ENCODE measurements at places on chromosomes 4 and X.
A peak's percentile ranks its signal among the peaks of the same experiment; 100 is the strongest.

DNA sequence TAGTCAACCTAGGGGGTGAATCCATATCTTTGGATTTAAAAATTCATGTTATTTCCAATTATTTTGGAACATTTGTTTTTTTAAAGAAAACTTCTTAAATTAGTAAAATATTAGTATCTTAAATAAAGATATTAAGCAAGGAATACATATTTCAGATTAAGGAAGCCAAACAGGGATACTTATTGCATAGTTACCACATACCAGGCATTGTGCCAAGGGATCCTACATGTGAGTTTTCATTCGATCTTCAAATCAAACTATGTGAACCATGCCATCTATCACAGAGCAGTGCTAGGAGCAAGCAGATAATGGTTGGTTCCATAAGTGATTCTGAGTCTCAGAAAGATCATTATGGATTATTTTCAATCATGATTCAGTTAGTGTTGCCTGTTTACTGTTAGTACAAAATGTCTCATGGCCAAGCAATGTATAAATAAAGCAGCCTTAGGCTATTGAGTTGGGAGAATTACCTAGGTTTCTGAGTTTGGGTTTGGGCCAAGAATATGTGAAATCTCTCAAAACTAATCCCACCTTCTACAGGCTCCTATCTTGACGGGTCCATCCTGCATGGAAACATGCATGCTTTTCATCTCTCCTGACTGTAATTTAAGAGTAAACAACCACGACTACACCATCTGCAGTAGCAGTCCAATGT is 176.7 kb downstream of the NPFFR2 start:
- no peak for DNase-seq
- H3K4me1 ChIP-seq, result no peaks in the 10 kb centered on the region
- no peaks in the 10 kb centered on the region for H3K27me3 ChIP-seq
- no peak overlapping the region for H3K27ac ChIP-seq
- H3K4me3 ChIP-seq, result no peak overlapping the region
- no peaks in the 10 kb centered on the region for H3K36me3 ChIP-seq

GRCh38 chr4:121656269-121656641 is 40.5 kb downstream of the ANXA5 start:
- DNase-seq, result peak; percentile 4
- no peak overlapping the region for H3K4me3 ChIP-seq
- no peaks in the 10 kb centered on the region for H3K36me3 ChIP-seq
- no peaks in the 10 kb centered on the region for H3K4me1 ChIP-seq
- no peaks in the 10 kb centered on the region for H3K27me3 ChIP-seq

- H3K4me3 ChIP-seq, result no peak overlapping the region
- H3K27me3 ChIP-seq, result no peaks in the 10 kb centered on the region
- DNase-seq, result no peak
Measured at GRCh38 chrX:149221230-149221629, 283.9 kb downstream of the IDS start.

DNA sequence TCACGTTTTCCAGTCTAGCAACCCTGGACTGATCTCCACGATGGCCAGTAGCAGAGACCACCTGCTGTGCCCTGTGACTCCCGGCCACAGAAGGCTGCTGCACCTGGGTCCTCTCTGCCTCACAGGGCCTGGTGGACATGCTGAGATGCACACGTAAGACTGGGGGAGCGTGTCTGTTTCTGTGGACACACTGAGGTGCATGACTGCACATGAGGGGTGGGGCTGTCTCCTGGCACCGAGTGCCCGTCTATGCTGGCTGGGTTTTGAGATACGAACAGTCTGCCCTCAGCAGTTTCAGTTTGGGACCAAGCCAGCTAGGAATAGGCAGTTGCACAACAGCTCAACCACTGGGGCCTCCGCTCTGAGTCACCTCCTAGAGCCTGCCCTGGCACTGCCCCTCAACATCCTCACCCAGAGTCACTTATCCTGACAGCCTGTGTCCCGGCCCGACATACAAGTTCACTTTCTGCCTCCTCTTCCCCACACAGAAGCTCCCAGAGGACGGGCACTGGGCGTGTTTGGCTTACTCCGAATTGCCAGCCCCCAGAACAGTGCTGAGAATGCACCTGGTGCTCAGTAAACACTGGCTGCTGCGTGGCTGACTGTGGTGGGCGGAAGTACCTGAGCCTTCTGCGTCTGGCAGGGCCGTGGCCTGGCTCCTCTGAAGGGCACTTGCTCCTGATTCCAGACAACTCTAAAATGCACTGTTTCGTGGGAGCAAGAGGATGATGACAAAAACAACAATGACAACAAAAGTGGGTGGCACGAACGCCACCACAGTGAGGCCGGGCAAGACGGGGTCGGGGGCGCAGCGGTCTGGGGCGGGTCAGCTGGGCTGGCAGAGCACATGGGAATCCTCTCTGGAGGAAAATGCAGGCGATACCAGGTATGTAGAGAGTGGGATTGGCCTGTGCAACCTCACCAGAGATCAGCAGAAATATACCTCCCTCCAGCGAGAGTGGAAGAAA is 30.9 kb downstream of the RNF212 start:
- no peaks in the 10 kb centered on the region for H3K36me3 ChIP-seq
- H3K27me3 ChIP-seq, result no peaks in the 10 kb centered on the region
- H3K4me1 ChIP-seq, result no peaks in the 10 kb centered on the region
- no peak overlapping the region for H3K27ac ChIP-seq

GRCh38 chr4:83358410-83358809 is 23.8 kb upstream of the HPSE start:
- H3K4me1 ChIP-seq, result no peaks in the 10 kb centered on the region
- H3K27ac ChIP-seq, result no peak overlapping the region
- H3K27me3 ChIP-seq, result peaks cover 1% of the 10 kb centered on the region

- no peak for DNase-seq
- no peaks in the 10 kb centered on the region for H3K27me3 ChIP-seq
- H3K36me3 ChIP-seq, result no peaks in the 10 kb centered on the region
- H3K27ac ChIP-seq, result no peak overlapping the region
- H3K4me1 ChIP-seq, result no peaks in the 10 kb centered on the region
Measured at GRCh38 chr4:65999518-65999871, 329.2 kb upstream of the EPHA5 start.

DNA sequence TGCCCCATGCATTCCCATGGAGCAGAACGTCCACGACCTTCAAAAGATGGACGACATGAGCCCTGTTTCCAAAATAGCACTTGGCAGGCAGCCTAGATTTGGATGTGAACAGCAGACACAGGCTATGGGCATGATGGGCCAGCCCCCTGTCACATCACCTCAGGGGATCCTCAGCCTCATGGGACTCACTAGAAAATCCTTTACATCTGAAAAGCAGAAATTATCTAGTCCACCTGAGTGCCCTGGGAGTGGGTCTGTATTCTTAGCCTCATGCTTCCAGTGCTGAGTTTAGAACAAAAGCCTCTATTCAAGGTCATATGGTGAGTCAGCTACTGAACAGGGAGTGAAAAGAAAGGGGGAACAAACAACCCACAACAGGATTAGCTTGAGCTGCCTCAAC is 35.8 kb downstream of the GRIA3 start:
- DNase-seq, result no peak
- H3K4me3 ChIP-seq, result no peak overlapping the region
- no peaks in the 10 kb centered on the region for H3K4me1 ChIP-seq
- no peaks in the 10 kb centered on the region for H3K27me3 ChIP-seq
- H3K36me3 ChIP-seq, result no peaks in the 10 kb centered on the region

- no peak for DNase-seq
- H3K4me3 ChIP-seq, result no peak overlapping the region
- H3K4me1 ChIP-seq, result no peaks in the 10 kb centered on the region
- no peaks in the 10 kb centered on the region for H3K27me3 ChIP-seq
Measured at GRCh38 chrX:30183554-30183953, 31.8 kb upstream of the MAGEB2 start.

DNA sequence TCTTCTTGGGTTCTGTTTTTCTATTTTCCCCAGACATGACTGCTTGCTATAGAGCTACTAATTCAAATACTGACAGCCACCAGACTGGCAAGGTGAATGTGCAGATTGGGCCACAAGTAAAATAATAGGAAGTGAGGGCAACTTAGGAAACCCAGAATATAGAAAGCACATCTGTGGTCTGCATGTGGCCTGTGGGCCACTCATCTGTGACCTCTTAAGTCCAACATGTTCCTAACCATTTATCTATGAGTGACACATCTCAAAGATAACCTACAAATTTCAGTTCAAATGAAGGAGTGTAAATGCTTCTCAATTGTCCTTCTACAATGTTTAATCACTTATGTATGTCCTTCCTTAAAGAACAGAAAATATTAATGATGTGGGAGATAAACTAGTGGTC is 128.9 kb downstream of the REELD1 start:
- H3K4me1 ChIP-seq, result no peaks in the 10 kb centered on the region
- DNase-seq, result no peak
- H3K36me3 ChIP-seq, result no peaks in the 10 kb centered on the region
- H3K4me3 ChIP-seq, result no peak overlapping the region
- H3K27ac ChIP-seq, result no peak overlapping the region

GRCh38 chrX:149639568-149639967 is 8.0 kb upstream of the TMEM185A start:
- H3K36me3 ChIP-seq, result no peaks in the 10 kb centered on the region
- H3K27me3 ChIP-seq, result peaks cover 7% of the 10 kb centered on the region
- no peaks in the 10 kb centered on the region for H3K4me1 ChIP-seq

DNA sequence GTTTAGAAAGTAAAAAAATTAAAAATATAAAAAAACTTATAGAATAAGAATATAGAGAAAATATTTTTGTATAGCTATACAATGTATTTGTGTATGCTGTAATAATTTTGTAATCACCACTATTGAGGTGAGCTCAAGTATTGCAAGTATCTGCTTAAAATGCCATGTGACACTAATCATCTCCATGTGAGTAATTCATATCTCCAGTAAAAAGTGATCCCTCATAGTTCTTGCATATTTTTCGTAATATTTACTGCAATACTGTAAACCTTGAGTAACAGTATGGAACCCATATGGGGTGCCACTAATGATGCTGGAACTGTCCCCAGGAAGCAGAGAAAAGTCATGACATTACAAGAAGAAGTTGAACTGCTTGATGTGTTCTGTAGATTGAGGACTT is 43.2 kb upstream of the HUWE1 start:
- no peak overlapping the region for H3K4me3 ChIP-seq
- no peaks in the 10 kb centered on the region for H3K27me3 ChIP-seq
- no peak overlapping the region for H3K27ac ChIP-seq
- no peaks in the 10 kb centered on the region for H3K36me3 ChIP-seq
- H3K4me1 ChIP-seq, result no peaks in the 10 kb centered on the region
- DNase-seq, result no peak

- H3K27me3 ChIP-seq, result no peaks in the 10 kb centered on the region
- H3K4me1 ChIP-seq, result peaks cover 2% of the 10 kb centered on the region
- no peaks in the 10 kb centered on the region for H3K36me3 ChIP-seq
- no peak overlapping the region for H3K27ac ChIP-seq
- DNase-seq, result no peak
- H3K4me3 ChIP-seq, result no peak overlapping the region
Measured at GRCh38 chr4:183636503-183636902, 22.5 kb downstream of the RWDD4 start.

- H3K36me3 ChIP-seq, result no peaks in the 10 kb centered on the region
- no peak for DNase-seq
- no peaks in the 10 kb centered on the region for H3K27me3 ChIP-seq
Measured at GRCh38 chrX:13483773-13484172, 85.6 kb upstream of the EGFL6 start.

DNA sequence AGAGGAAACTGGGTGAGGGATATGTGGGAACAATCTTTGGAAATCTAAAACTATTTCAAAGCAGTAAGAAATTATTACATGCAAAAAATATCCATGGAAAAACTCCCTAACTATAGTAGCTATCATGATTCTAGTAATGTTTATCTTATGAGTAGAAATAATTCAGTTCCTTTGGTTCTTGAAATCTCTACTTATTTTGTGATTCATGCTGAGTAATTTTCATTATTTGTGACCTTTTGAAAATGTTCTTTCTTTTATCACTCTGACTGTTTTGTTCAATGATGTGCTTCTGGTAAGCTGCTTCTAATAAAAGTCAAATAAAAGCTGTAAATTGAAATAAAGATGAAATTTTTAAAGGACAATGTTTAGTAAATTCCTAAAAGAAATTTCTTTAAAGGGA is 40.4 kb upstream of the MAGEB10 start:
- no peaks in the 10 kb centered on the region for H3K27me3 ChIP-seq
- no peak overlapping the region for H3K4me3 ChIP-seq
- H3K36me3 ChIP-seq, result no peaks in the 10 kb centered on the region
- DNase-seq, result no peak

GRCh38 chr4:105637408-105638176 is 70.9 kb downstream of the INTS12 start:
- no peaks in the 10 kb centered on the region for H3K4me1 ChIP-seq
- H3K27ac ChIP-seq, result no peak overlapping the region
- DNase-seq, result peak; percentile 2
- H3K27me3 ChIP-seq, result no peaks in the 10 kb centered on the region

DNA sequence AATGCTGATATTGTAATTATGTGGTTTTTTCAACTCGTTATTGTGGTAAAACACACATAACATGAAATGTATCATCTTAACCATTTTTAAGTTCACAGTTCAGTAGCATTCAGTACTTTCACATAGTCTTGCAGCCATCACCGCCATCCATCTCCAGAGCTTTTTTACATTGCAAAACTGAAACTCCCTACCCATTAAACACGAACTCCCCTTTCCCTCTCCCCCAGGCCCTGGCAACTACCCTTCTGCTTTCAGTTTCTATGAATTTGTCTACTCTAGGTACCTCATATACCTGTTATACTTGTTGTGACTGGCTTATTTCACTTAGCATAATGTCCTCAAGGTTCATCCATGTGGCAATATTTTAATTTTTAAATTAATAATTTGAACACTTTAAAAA is 380.6 kb downstream of the MAPK10 start:
- H3K27me3 ChIP-seq, result no peaks in the 10 kb centered on the region
- no peaks in the 10 kb centered on the region for H3K36me3 ChIP-seq
- no peaks in the 10 kb centered on the region for H3K4me1 ChIP-seq
- no peak overlapping the region for H3K4me3 ChIP-seq
- no peak for DNase-seq

- H3K27me3 ChIP-seq, result no peaks in the 10 kb centered on the region
- no peak overlapping the region for H3K27ac ChIP-seq
- no peak for DNase-seq
- no peak overlapping the region for H3K4me3 ChIP-seq
- H3K4me1 ChIP-seq, result peaks cover under 1% of the 10 kb centered on the region
- no peaks in the 10 kb centered on the region for H3K36me3 ChIP-seq
Measured at GRCh38 chr4:47538111-47538824, 53.2 kb downstream of the ATP10D start.

- no peak for DNase-seq
- H3K36me3 ChIP-seq, result no peaks in the 10 kb centered on the region
- H3K27me3 ChIP-seq, result no peaks in the 10 kb centered on the region
- H3K4me3 ChIP-seq, result no peak overlapping the region
- no peak overlapping the region for H3K27ac ChIP-seq
Measured at GRCh38 chr4:156775813-156776212, 195.8 kb downstream of the PDGFC start.

GRCh38 chr4:113555868-113556267 is 205.7 kb downstream of the CAMK2D start:
- no peaks in the 10 kb centered on the region for H3K27me3 ChIP-seq
- no peaks in the 10 kb centered on the region for H3K36me3 ChIP-seq
- H3K27ac ChIP-seq, result no peak overlapping the region
- no peak for DNase-seq

DNA sequence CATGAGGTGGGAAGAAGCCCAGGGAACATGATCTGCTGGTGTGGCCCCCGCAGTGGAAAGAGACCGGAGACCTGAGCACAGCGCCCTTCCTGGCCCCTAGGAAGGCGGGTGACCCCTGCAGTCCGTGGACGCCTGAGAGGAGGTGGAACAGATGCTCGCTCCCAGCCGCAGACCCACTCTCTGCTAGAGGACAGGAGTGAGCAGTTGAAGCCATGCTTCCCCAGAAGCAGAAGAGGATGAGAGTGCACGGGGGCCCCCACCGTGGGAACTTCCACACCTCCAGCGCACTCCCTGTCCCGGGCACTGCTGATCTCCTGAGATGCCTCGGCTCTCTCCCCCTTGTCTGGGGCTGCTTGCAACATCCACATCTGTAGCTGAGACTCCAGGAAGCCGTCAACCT is 62.2 kb downstream of the GPR143 start:
- peaks cover 1% of the 10 kb centered on the region for H3K4me1 ChIP-seq
- peaks cover 10% of the 10 kb centered on the region for H3K36me3 ChIP-seq
- no peak for DNase-seq
- H3K27ac ChIP-seq, result no peak overlapping the region
